ENCODE measurements at places on chromosomes 6 and 20. TPM values are rescaled to one million over a fixed set of nuclear protein-coding genes. Genes with fewer than 3 reads are reported as not detected.

Gene CMTR1
- 15.8 TPM for total RNA-seq

Gene TAAR1
- not detected for total RNA-seq

Gene NOTCH4
- total RNA-seq = 0.38 TPM

Gene RBPJL
- total RNA-seq = not detected

Gene PAX1
- total RNA-seq = not detected

Gene MMP24
- not detected for total RNA-seq

Gene PTPRK
- total RNA-seq = 75.1 TPM

Gene OPRM1
- total RNA-seq = not detected

Gene TTK
- total RNA-seq = 0.26 TPM

Gene IYD
- not detected for total RNA-seq

Gene TSHZ2
- 1.6 TPM for total RNA-seq

Gene HMGCLL1
- not detected for total RNA-seq

Gene OPN5
- total RNA-seq = not detected

Gene FAM209B
- 0.26 TPM for total RNA-seq

Gene FOXC1
- 3.5 TPM for total RNA-seq

Gene KAT14
- 11.6 TPM for total RNA-seq

Gene LAMA2
- under 0.01 TPM for total RNA-seq

Gene WDR27
- 16.8 TPM for total RNA-seq

Gene VPS16
- 33.2 TPM for total RNA-seq

Gene GPR31
- total RNA-seq = not detected

Gene HAO1
- total RNA-seq = not detected

Gene NECAB3
- total RNA-seq = 8.1 TPM

Gene SGK2
- 0.38 TPM for total RNA-seq

Gene MAS1
- total RNA-seq = not detected

Gene TSBP1
- total RNA-seq = not detected

Gene PRDM13
- total RNA-seq = not detected

Gene ATP6V1G2
- total RNA-seq = 0.51 TPM

Gene MBOAT1
- total RNA-seq = 16.3 TPM

Gene DEFB129
- not detected for total RNA-seq

Gene OR2J3
- total RNA-seq = not detected

Gene PTK7
- total RNA-seq = 53.2 TPM

Gene OR2B6
- total RNA-seq = not detected

Gene MCCD1
- total RNA-seq = not detected

Gene MTG2
- 22.5 TPM for total RNA-seq

Gene ZSWIM3
- total RNA-seq = 3.7 TPM

Data from bronchial epithelial cell (primary cell).